ENCODE measurements at places on chromosomes 7 and 10.

- ATAC-seq = no peak
These were observed 28.3 kb downstream of the MAD1L1 start for GRCh38 chr7:2204446-2204845.

- ATAC-seq = no peak
These were observed 65.4 kb upstream of the APBB1IP start for GRCh38 chr10:26372513-26373354.

- no peak for ATAC-seq
These were observed 58.1 kb upstream of the KIAA1217 start for GRCh38 chr10:24150853-24151252.

DNA sequence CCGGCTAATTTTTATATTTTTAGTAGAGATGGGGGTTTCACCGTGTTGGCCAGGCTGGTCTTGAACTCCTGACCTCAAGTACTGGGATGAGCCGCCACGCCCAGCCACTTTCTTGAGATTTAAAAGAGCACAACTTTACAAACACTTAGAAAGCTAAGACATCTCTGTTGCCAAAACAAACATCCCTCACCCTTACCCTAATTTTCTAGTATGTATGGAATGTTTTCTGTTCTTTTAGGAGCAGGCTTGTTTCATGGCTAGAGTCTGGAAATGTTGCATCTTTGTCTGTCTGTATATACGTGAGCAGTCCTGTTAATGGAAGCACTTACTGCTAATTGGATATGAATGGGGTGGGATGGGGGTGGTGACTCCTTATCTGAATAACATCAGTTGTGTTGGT is 2.9 kb downstream of the OLAH start:
- ATAC-seq = no peak

- no peak for ATAC-seq
These were observed 265.2 kb upstream of the PHF14 start for GRCh38 chr7:10708447-10708846.

- no peak for ATAC-seq
These were observed 120.1 kb upstream of the PLXNA4 start for GRCh38 chr7:132696332-132696731.

DNA sequence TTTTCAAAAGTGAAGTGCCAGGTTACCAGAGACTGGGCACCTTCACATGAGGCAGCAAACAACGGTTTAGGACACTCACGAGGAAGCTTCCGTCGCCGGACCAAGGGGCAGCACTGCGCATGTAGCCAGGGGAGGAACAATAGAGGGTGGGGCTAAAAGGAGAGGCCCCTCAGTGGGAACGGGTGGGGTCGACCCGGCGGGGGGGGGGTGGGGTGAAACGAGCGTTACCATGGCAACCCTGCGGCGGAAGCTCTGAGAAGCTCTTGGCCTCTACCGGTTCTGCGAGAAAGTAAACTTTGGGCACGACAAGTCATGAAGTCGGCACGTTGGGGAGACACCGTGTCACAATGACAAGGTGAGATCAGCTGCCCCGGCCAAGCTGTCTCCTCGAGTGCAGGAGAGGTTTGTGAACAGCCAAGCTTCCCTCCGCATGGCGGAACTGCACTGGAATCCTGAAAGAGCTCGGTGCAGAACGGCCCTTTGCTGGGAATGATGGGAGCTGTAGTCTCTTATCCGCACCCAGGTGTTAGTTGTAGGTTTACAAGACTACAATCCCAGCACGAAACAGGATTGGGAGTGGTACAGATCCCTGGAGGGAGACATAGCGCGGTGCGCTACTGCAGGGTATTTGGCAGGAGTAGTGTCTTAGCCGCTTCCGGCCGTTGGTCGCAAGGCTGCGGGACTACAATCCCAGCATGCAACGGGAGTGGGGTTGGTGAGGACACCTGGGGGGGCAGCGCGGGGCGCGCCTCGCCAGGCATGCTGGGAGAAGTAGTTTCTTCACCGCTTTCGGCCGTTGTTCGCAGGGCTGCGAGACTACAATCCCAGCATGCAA is 72.8 kb upstream of the ZNF722 start:
- ATAC-seq = peak; percentile 98

DNA sequence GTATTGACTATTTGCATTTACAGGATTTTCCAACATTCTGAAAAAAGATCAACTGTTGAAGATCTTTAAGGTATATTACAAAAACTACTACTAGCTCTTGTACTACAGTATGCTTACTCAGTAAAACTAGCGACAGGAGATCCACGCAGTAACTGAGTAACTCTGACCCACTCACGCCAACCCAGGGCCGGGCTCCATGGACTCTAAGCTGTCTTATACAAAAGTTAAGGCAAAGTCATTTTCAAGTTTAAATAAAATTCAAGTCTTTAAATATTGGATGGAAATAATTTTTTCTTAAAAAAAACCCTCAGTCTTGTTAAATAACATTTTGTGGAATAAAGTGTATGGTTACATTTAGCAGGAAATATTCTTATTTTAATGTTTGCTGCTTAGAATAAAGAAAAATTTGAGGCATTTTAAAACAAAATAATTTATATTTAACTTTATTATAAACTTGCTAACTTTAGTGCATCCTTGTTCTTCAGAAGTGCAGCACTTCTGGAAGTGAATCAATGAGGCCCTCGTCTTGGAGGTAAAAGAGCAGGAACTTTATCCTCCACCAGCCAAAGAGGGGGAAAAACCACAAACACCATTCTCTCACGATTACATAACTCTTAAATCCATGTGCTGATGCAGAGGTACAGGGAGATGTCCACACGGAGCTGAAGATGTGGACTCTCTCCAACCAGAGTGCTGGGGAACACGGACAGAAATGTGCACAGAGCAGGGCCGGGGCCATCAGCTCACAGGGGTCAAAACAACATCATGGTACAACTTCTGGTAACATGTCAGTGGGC is 119.9 kb downstream of the LARP4B start:
- ATAC-seq = no peak

GRCh38 chr10:116610443-116611152 is 10.2 kb upstream of the PNLIPRP2 start:
- ATAC-seq = no peak

DNA sequence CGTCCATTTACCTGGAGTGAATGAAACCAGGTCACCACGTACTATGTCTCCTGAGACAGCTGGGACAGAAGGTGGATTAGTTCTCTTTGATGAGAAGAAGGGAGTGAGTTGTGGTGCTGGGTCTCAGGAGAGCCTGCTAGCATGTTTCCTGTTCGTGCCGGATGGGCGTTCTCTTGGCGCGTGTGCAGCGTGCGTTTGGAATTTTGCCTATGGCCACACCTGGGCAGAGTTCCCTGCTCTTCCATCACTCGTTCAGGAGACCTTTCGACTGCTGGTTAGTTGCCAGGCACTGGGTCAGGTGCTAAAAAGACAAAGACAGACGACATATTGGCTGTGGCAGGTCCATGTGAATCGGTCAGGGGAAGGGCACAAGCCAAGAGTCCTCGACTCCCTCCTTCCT is 90.3 kb downstream of the TRRAP start:
- ATAC-seq = no peak

- ATAC-seq = no peak
These were observed at the start of gene COL17A1 for GRCh38 chr10:104085801-104086400. Gene COL17A1, minus strand, starts transcription at chr10:104085880. Its CDS starts 5,207 bp downstream, at chr10:104080673.

- ATAC-seq = no peak
These were observed 154.8 kb downstream of the LRRC4 start for GRCh38 chr7:127876393-127876792.

DNA sequence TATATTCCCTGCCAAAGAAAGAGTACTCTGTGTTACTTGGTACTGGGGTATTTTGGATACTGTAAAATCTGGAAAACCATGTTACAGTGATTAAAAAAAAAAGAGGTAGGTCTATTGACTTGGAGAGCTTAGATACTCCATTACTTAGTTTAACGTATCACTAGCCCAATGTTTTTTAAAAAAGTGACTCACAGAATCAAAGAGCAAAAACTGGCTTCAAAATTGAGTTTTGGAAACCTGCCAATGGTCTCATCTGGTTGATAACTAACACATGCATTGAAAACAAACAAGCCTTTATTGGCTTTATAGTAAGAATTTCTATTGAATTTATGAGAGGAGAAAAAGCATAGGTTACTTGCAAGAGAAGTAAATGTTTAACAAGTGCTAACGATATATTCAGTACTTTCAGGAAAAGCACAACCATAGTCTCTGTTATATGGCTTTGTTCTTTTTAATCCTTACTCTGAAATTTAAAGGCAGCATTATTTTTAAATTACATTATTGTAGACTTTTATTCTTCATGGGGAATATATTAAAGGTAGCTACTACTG is 563.3 kb upstream of the SORCS1 start:
- ATAC-seq = no peak

- no peak for ATAC-seq
These were observed 35.6 kb downstream of the GET4 start for GRCh38 chr7:911791-912480.

DNA sequence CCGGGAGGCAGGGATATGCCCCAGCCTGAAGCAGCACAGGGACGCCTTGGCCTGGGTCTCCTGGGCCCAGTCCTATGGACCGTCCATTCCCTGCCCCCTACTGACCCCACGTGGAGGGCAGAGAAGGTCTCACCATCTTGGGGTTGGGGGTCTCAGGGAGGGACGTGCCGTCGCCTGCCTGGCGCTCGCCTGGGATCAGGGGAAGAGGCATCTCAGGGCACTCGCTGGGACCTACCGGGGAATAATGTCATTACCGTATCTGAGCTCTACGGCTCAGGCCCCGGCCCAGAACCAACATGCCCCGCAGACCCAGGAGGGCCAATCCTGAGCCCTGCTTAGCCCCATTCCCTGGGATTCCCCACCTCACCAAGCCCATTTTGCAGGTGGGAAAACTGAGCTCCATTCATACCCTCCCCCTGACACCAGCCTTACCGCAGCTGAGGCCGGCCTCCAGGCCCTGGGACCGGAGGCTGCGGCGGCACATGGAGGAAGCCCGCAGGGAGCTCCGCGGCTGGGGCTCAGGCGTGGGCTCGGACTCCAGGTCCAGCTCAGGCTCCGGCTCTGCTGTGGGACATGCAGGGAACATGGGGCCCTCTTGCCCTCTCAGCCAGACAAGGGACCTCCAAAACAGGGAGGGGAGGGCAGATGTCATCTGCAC is 40.7 kb downstream of the GRID2IP start:
- ATAC-seq = no peak

- ATAC-seq = no peak
These were observed 268.0 kb downstream of the ADRA2A start for GRCh38 chr10:111344804-111345203.

GRCh38 chr7:100590077-100590737 is 4.1 kb downstream of the FBXO24 start:
- ATAC-seq = no peak

GRCh38 chr7:26381476-26382353 is 90.1 kb downstream of the SNX10 start:
- peak; percentile 31 for ATAC-seq

GRCh38 chr10:101006593-101007098 is 7.0 kb downstream of the LZTS2 start:
- ATAC-seq = no peak

DNA sequence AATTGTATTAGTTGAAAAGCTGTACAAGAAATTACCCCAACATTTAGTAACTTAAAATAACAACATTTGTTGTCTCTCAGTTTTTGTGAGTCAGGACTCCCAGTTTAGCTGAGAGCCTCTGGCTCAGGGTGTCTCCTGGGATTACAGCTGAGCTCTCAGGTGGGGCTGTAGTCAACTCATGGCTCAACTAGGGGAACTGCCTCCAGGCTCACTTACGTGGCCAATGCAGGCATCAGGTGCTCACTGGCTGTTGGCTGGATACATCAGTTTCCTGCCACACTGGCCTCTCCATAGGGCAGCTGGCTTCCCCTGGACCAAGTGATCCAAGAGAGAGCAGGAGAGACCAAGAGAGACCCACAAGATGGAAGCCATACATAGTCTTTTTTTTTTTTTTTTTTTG is 17.5 kb downstream of the CCNY start:
- no peak for ATAC-seq

Data from activated CD4-positive, CD25-positive, alpha-beta regulatory T cell treated with anti-CD3 and anti-CD28 coated beads, Interleukin-2, amount 50 U/mL, for 24 hours (primary cell).